ENCODE measurements at places on chromosomes 13 and 19.
A peak's percentile ranks its signal among the peaks of the same experiment; 100 is the strongest.

DNA sequence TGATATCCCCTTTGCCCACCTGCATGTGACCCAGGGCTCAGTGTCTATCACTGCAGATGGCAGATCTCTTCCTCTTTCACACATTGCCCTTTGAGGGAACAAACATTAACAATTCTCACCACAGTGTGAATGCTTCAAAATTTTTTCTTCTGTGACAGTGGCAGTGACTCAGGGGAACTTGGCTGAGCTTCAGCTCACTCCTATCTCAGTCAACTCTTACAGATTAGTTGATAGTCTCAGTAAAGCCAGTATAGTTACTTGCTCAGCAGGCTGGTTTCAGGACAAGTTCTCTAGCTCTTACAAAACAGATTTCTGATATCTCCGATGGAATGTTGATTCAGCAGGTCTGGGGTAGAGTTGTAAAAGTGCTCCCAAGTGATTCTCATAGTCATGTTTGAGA is 166.9 kb downstream of the DLEU7 start:
- no peak for DNase-seq

DNA sequence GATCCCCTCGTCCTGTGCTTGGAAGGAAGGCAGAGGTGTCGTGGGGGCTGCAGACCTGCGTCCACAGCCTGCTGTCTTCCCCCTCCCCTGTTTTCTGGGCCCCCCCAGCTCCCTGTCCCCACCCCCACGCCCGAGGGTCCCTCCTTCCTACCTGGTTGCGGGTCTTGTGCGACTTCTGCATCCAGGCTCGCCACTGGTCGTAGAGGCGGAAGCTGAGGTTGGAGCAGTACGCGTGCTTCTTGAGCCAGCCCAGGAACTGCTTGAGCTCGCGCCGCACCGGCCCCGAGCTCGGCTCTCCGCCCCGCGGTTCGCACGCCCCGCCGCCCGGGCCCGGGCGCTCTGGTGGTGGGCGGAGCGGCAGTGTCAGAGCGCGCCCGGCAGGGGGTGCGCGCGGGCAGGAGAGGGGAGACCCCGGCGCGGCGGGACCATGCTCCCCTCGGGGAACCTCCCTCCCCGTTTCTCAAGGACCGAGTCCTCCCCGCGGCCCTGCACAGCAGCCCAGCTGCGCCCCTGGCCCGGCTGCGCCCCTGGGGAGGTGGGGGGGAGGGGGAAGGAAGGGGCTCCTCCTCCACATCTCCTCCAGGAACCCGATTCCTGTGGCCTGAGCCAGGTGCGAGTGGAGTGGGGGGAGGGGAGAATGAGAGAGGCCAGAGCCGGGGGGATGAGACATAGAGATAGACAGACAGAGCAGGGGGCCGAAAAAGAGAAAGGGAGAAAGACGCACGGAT is 5.7 kb downstream of the REX1BD start:
- DNase-seq: peak; percentile 35

- DNase-seq: no peak
Observed at GRCh38 chr19:57701625-57702024, 7.4 kb downstream of the ZNF154 start.

- no peak for DNase-seq
Observed at GRCh38 chr19:39148939-39149529, 23.4 kb downstream of the PAK4 start.

- DNase-seq: no peak
Observed at GRCh38 chr19:30430206-30430734, 58.1 kb downstream of the ZNF536 start.

DNA sequence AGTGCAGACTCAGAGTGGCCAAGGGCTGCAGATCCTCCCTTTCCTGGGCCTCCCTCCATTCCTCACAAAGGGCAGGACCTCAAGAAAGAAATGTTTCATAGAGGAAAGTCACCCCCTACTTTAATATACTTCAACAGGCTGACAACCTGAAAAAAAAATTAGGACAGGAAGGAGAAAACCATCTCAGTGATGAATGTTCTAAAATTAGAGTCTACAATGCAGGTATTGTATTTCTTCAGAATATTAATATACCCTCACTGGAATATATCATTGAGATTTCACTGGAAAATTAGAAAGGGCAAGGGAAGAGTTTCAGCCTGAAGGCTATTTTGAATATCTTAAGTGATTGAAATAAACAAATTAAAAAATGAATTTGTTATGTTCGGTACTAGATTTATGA is 176.9 kb downstream of the DNAJC15 start:
- DNase-seq: no peak

GRCh38 chr13:110616103-110617101 is 1.1 kb downstream of the NAXD start:
- DNase-seq: peak; percentile 6

- peak; percentile 65 for DNase-seq
Observed at GRCh38 chr19:45670670-45671453, 2.8 kb downstream of the GIPR start.

DNA sequence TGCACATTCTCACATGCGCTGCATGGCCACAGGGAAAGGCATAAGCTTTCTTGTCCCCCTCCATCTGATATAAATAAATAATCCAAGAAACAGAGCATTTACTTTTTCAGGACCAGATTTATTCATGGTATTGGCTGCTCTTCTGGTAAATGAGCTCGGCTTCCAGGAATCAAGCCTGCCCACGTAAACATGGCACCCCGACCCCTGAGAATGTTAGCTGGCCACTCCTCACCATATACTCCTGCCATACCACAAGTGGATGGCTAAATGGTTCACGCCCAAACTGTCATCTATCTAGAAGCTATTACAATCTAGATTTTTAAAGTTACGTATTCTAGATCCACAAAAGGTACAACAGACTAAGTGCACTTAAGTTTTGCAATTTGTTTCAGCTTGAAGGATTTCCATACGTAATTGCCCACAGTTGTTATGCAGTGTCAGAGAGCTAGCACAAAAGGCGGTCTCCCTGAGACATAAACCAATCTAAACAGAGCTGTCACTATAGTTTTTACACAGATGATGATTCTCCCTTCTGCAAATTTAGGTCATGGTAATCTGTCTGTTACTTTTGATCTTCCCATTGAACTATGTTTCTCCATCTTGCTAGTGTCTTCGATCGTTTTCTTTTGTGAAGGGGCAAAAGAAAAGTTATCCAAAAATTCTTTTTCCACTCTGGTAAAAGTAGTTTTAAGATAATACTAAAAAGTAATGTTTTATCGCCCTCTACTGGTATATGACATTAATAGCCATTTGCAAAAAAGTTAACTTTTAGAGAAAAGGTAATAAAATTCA is 16.2 kb upstream of the FOXO1 start:
- no peak for DNase-seq

DNA sequence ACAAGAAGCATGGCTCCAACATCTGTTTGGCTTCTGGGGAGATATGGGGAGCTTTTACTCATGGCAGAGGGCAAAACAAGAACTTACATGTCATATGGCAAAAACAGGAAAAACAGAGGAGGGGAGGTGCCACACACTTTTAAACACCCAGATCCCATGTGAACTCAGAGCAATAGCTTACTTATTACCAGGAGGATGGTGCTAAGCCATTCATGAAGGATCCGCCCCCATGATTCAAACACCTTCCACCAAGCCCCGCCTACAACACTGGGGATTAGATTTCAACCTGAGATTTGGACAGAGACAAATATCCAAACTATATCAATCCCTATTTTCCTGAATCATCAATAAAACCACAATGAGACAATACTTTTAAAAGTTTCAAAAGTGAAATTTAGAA is 712.1 kb downstream of the PCDH9 start:
- DNase-seq: no peak

GRCh38 chr19:10964903-10965302 is 4.1 kb downstream of the SMARCA4 start:
- DNase-seq: no peak

DNA sequence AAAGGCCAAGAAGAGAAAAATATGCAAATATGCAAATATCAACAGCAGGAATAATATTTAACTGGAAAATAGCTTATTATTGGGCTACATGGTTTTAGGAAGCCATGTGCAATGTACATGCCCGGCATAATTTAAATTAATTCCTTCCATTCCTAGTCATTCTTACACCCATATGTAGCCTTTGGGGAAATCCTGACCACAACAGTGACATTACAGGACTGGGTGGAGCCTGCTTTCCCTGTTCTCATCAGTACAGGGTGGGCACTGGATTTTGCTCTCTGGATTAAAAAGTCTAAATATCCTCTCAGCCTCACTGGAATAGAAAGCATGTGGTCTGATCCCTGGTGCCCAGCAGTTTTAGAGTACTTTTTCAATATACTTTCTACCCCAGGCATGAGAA is 198.2 kb downstream of the DNAJC15 start:
- no peak for DNase-seq

GRCh38 chr13:33352526-33352925 is 67.0 kb upstream of the STARD13 start:
- DNase-seq: no peak

- DNase-seq: no peak
Observed at GRCh38 chr19:38543807-38544568, 73.8 kb downstream of the MAP4K1 start.

- no peak for DNase-seq
Observed at GRCh38 chr19:49458567-49458903, 5.5 kb downstream of the ALDH16A1 start.

DNA sequence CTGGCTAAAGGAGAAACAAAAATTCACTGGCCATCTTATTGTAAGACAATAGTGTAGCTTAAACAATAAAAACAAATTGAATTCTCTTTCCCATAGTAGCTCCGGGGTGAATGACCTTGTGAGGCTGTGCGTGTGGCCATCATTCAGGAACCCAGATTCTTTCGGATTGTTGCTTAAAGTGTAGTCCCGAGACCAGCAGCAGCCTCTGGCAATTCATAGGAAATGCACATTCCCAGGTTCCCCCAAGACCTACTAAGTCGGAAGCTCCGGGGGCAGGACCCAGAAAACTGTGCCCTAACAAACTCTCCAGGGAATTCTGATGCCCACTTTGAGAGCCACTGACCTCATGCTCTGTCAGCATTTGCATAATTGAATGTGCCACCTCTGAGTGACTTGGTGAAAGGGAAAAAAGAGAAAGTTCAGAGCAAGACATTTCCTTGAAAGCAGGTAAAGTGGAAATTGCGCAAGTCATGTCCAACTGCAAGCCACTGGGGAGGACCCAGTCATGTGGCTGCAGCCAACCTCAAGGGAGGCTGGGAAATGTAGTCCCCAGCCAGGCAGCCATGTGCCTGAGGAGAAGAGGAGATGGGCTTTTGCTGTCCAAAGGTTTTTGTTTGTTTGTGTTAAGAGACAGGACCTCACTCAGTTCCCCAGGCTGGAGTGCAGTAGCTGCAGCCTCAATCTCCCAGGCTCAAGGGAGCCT is 50.7 kb upstream of the PNMA8B start:
- no peak for DNase-seq

DNA sequence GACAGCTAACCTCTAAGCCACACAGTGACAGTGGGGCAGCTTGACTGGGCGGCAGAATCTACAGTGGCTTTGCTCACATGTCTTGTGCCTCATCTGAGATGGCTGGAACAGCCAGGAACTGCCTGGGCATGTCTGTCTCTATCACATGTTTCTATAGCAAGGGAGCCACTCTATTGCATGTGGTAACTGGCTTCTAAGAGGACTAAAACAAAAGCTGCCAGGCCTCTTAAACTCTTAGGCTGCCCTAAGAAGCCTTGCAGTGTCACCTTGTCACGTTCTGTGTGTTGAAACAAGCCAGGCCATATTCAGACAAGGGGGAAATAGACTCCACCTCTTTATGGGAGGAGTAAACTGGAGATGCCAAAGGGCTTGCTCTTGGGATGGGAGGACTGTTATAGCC is 122.9 kb upstream of the MAB21L1 start:
- DNase-seq: no peak

- DNase-seq: no peak
Observed at GRCh38 chr19:49557641-49558325, 22.6 kb downstream of the NOSIP start.
